ENCODE measurements at places on chromosomes 3 and 15. TPM values are rescaled to one million over a fixed set of nuclear protein-coding genes. Genes with fewer than 3 reads are reported as not detected.

BUB1B gene
- total RNA-seq: 1.8 TPM

SLC28A2 gene
- total RNA-seq: 1.5 TPM

ANKUB1 gene
- total RNA-seq: 3.5 TPM

SSR3 gene
- 209 TPM for total RNA-seq

MUSTN1 gene
- total RNA-seq: 3.3 TPM

FBXW12 gene
- total RNA-seq: not detected

IQCH gene
- 7.7 TPM for total RNA-seq

COL6A6 gene
- total RNA-seq: 4.8 TPM

C15orf62 gene
- total RNA-seq: 0.34 TPM

GRCh38 chr15:64596701-64597476 lies 136.5 kb downstream of the ZNF609 start:
- DNase-seq: no peak

GRCh38 chr3:13171704-13172643 lies 98.7 kb upstream of the IQSEC1 start:
- no peak for DNase-seq

DNA sequence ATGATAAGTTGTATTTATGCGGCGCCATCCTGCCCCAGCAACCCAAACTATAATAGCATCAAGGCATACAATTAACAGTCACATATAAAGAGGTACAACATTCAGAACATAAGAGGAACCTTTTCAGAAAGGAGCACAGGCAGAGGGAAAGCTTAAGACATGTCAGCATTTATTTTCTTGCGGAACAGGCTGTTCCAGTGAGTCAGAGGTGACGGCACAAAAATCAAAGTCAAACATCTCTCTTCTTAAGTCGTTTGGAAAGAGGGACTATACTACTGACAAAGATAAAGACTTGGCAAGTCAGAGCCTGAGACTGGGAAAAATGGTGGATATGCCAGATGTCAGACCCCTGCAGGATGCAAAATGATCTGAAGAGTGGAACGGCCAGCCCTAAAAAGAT lies 128.4 kb downstream of the CTNNB1 start:
- DNase-seq: peak; percentile 25

DNA sequence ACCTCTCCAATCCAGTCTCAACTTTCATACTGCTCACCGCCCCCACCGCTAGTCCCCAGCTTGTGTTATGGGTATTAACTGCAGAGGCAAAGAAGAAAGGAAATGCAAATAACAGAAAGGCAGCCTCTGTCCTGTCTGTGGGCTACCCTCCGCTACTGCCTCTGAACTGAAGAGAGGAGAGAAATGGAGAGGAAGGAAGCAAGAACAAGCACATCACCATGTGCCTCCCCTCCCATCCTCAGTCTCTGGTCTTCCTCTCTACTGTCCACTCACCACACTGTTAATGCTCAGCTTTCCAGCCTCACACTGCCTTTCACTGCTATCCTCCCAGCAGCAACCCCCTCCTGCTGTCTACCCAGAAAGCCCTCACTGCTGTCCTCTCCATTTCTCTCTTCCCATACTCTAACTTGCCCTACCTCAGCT lies 139.0 kb upstream of the SLC2A2 start:
- no peak for DNase-seq

- DNase-seq: no peak
Measured at GRCh38 chr3:188559072-188559429, 405.1 kb downstream of the LPP start.

GRCh38 chr3:182309120-182309519 lies 484.2 kb upstream of the ATP11B start:
- no peak for DNase-seq

- DNase-seq: no peak
Measured at GRCh38 chr15:74022706-74023470, 28.4 kb downstream of the PML start.

DNA sequence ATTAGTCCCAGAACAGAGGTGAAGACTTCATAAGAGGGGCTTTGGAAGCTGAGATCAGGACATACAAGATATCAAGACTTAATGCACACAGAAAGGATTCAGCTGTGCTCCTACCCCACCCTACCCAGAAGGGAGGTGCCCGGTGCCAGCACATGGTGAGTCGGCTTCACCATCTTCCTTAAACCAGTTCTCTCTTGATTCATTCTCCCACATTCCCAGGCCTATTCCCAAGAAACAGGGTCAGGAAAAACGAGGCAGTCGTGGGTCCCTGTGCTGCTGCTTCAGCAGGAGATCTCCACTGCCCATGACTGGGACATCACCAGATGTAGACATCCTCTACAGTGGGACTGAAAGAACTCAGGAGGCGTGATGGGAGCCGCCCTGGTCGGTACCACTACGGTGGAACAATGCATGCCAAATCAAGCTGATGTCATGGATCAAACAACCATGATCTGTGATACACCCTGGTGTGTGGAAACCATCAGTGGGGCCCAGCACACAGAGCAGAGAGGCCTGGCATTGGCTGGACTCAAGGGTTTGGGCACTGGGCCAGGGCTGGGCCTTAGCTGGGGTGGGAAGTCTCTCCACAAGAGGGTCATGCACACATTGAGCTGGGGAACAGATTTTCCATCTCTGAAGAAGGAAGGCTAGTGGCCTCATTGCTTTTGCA lies 41.9 kb downstream of the CCDC12 start:
- DNase-seq: peak; percentile 67

GRCh38 chr3:133447750-133448477 lies 48.1 kb downstream of the BFSP2 start:
- no peak for DNase-seq

GRCh38 chr3:178536211-178537079 lies at the start of gene KCNMB2:
Gene KCNMB2 (plus strand): TSS chr3:178536436.
- peak; percentile 91 for DNase-seq

DNA sequence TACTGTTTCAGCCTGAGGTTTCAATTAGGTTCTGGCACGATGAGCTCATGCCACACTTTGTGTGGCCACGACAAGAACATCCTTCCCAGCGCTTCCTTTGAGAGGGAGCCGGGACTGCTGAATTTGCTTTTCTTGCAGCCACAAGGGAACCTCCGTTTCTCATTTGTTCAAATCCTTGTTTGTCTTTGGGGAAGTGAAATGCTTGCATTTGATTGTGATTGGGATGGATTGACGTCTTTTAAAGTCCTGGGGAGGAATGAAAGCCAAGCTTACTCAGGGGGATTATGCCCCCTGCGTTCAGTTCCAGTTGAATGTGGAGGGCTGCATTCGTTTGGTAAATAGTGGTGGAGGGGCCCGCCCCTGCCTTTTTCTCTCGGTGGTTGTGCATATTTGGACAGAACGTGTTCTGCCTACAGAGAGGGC lies 277.6 kb downstream of the THSD4 start:
- no peak for DNase-seq

DNA sequence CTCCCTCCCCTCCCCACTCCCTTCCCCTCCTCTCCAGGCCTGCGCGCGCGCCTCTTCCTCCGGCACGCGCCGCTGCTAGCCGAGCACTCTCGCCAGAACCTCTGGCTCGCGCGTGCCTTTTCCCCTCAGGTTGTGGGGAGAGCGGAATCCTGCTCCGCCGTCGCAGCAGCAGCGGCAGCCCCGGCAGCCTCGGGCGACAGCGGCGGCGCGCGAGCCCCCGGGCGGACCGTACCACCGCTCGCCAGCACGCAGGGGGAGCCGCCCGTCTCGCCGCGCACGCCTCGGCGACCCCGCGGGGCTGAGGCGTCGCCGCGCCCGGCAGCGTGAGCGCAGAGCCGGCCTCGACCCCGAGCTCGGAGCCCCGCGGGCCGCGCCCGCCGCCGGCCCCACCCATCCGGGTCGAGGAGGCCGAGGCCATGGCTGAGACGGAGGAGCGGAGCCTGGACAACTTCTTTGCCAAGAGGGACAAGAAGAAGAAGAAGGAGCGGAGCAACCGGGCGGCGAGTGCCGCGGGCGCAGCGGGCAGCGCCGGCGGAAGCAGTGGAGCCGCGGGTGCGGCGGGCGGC lies at the start of gene CDV3:
Gene CDV3, plus strand, starts transcription at position 58 of the 566 bp plus-strand sequence. Its CDS starts 359 bp downstream, at position 417.
- no peak for DNase-seq
